ENCODE measurements at places on chromosomes 1 and 21. TPM values are rescaled to one million over a fixed set of nuclear protein-coding genes. Genes with fewer than 3 reads are reported as not detected.
A peak's percentile ranks its signal among the peaks of the same experiment; 100 is the strongest.

SGIP1 gene
- total RNA-seq, result 0.72 TPM

- peaks cover 36% of the 10 kb centered on the region for H3K4me1 ChIP-seq
- peak; percentile 87 for DNase-seq
- H3K27me3 ChIP-seq, result no peaks in the 10 kb centered on the region
- peak overlapping the region; percentile 90 for H3K27ac ChIP-seq
- H3K36me3 ChIP-seq, result peaks cover 20% of the 10 kb centered on the region
Measured at GRCh38 chr1:153985341-153985912, 712 bp downstream of the RAB13 start.

NMNAT2 gene
- 0.68 TPM for total RNA-seq

BRWD1 gene
- 143 TPM for total RNA-seq

- no peaks in the 10 kb centered on the region for H3K36me3 ChIP-seq
- peaks cover 13% of the 10 kb centered on the region for H3K4me1 ChIP-seq
- H3K27ac ChIP-seq, result no peak overlapping the region
- no peak for DNase-seq
- H3K4me3 ChIP-seq, result no peak overlapping the region
Measured at GRCh38 chr1:154717528-154717924, 109.5 kb upstream of the ADAR start.

GRCh38 chr1:234923626-234924025 lies 205.0 kb downstream of the TOMM20 start:
- no peak overlapping the region for H3K4me3 ChIP-seq
- H3K36me3 ChIP-seq, result no peaks in the 10 kb centered on the region
- DNase-seq, result no peak
- H3K27me3 ChIP-seq, result no peaks in the 10 kb centered on the region
- no peak overlapping the region for H3K27ac ChIP-seq

DNA sequence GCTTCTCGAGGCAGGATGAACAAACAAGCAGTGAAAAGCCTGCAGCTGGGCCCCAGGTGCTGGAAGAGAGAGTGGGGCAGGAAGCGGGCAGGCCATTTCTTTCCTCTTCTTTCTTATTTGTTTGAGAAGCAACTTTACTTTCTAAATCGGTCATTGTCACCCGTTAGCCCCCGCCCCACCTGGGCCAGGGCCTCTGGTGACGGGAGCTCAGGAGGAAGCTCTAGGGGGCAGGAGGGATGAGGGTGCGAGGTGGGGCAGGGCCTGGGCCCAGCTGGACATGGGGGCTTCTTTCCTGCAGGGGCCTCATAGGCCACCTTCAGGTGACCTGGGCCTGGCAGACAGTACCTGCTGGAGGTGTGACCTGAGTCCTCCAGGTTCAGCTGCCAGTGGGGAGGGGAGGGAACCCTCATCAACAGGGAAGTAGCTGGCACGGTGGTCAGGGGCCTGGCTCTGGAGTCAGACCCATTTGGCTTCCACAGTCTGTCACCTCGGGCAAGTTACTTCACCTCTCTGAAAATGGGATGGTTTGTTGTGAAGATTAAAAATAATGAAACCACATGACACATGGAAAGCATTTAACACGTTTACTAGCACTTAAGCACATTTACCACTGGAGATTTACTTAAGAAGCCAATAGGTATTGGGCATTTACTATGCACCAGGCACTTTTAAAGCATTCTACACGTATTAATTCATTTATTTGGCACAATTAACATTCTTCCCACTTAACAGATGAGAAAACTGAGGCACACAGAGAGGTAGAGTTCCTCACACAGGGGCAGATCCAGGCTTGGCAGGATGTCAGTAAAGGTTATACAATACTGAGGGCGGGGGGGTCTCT lies 54.1 kb upstream of the ID3 start:
- DNase-seq, result no peak
- no peak overlapping the region for H3K4me3 ChIP-seq
- H3K27ac ChIP-seq, result no peak overlapping the region
- peaks cover 4% of the 10 kb centered on the region for H3K27me3 ChIP-seq

- H3K36me3 ChIP-seq, result no peaks in the 10 kb centered on the region
- H3K4me3 ChIP-seq, result no peak overlapping the region
- H3K4me1 ChIP-seq, result peaks cover 7% of the 10 kb centered on the region
- H3K27ac ChIP-seq, result no peak overlapping the region
Measured at GRCh38 chr1:31798433-31799195, 17.2 kb downstream of the SPOCD1 start.

GRCh38 chr21:16534408-16535101 lies 804.8 kb downstream of the USP25 start:
- H3K27me3 ChIP-seq, result no peaks in the 10 kb centered on the region
- DNase-seq, result peak; percentile 90
- no peaks in the 10 kb centered on the region for H3K36me3 ChIP-seq
- peaks cover 33% of the 10 kb centered on the region for H3K4me1 ChIP-seq

LMOD1 gene
- total RNA-seq, result 23.1 TPM

- no peak for DNase-seq
- H3K36me3 ChIP-seq, result peaks cover 8% of the 10 kb centered on the region
- no peak overlapping the region for H3K4me3 ChIP-seq
- H3K27me3 ChIP-seq, result no peaks in the 10 kb centered on the region
Measured at GRCh38 chr1:1535201-1536018, 5.0 kb downstream of the TMEM240 start.

GRCh38 chr1:116766616-116767469 lies 12.6 kb downstream of the CD2 start:
- H3K27ac ChIP-seq, result no peak overlapping the region
- no peak overlapping the region for H3K4me3 ChIP-seq
- H3K27me3 ChIP-seq, result no peaks in the 10 kb centered on the region
- no peak for DNase-seq

ZMYND12 gene
- total RNA-seq, result 0.72 TPM

- no peaks in the 10 kb centered on the region for H3K36me3 ChIP-seq
- no peak overlapping the region for H3K4me3 ChIP-seq
- no peaks in the 10 kb centered on the region for H3K27me3 ChIP-seq
- no peaks in the 10 kb centered on the region for H3K4me1 ChIP-seq
Measured at GRCh38 chr21:29718081-29718815, 221.5 kb downstream of the GRIK1 start.

DNA sequence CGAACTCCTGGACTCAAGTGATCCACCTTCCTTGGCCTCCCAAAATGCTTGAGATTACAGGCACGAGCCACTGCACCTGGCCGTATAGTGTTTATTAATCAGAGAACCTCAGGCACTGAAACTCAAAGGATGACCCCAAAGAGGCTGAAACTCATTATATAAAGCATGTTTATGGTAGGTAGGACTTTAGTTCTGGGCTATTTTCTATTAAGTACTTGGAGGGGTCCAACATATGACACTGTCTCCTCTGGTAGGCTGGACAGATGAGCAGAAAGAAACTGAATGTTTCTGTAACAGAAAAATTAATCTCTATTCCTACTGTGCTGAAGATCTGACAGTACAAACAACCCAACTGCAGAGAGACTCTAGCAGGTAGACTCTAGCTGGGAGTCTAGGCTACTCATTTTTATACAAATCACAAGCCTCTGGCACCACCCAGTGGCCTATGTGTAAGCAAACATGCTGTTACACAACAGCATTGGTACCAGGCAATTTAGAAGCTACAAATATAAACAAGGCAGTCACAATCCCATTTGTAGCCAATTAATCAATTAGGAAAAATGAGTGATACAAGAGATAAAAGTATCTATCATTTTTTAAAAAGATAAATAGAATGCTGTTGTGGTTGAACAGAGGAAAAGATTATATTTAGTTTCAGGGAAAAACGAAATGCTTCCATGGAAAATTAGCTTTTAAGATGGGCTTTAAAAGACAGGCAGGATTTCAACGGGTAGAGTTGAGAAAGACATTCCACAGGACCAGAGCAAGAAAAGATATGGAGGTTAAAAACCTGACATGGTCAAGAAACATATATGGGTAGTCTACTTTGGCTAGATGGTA lies 10.4 kb downstream of the DCAF8 start:
- H3K4me1 ChIP-seq, result peaks cover 20% of the 10 kb centered on the region
- no peak for DNase-seq
- H3K27me3 ChIP-seq, result no peaks in the 10 kb centered on the region
- peaks cover 4% of the 10 kb centered on the region for H3K36me3 ChIP-seq
- H3K27ac ChIP-seq, result no peak overlapping the region
- H3K4me3 ChIP-seq, result no peak overlapping the region

CRP gene
- total RNA-seq, result not detected

NECTIN4 gene
- total RNA-seq, result 126 TPM

- H3K36me3 ChIP-seq, result no peaks in the 10 kb centered on the region
- H3K27me3 ChIP-seq, result peaks cover 92% of the 10 kb centered on the region
- peaks cover 12% of the 10 kb centered on the region for H3K4me1 ChIP-seq
- DNase-seq, result no peak
- no peak overlapping the region for H3K27ac ChIP-seq
Measured at GRCh38 chr21:44704636-44705001, 6.8 kb downstream of the TSPEAR start.

- H3K27me3 ChIP-seq, result no peaks in the 10 kb centered on the region
- H3K4me1 ChIP-seq, result no peaks in the 10 kb centered on the region
- H3K36me3 ChIP-seq, result no peaks in the 10 kb centered on the region
- no peak for DNase-seq
- H3K4me3 ChIP-seq, result no peak overlapping the region
Measured at GRCh38 chr21:40936771-40937261, 89.9 kb upstream of the DSCAM start.

DNA sequence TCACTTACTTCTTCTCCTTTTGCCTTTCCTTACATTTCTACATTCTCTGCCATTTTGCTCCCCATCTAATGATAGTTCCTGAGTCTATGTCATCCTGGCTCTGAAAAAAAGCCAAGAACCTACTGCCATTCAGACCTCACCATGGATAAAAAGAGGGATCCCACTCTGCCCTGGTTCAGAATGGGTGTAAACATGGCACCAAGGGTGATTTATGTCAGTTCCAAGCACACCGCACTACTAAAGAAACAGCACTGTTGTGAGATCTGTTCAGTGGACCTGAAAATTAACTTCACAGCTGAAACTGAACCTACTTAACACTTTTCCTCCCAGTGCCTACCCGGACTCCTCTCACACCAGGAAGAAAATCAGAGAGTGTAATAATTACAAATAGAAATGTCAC lies 72.3 kb upstream of the NTPCR start:
- H3K36me3 ChIP-seq, result no peaks in the 10 kb centered on the region
- no peak overlapping the region for H3K4me3 ChIP-seq
- no peak for DNase-seq
- H3K27me3 ChIP-seq, result no peaks in the 10 kb centered on the region
- H3K4me1 ChIP-seq, result peaks cover 4% of the 10 kb centered on the region

- peak; percentile 95 for DNase-seq
- no peaks in the 10 kb centered on the region for H3K36me3 ChIP-seq
- H3K4me3 ChIP-seq, result peak overlapping the region; percentile 67
- no peaks in the 10 kb centered on the region for H3K27me3 ChIP-seq
- H3K4me1 ChIP-seq, result peaks cover 24% of the 10 kb centered on the region
Measured at GRCh38 chr1:65002508-65003315, 36.4 kb upstream of the JAK1 start.

GRCh38 chr1:42368096-42368795 lies 12.3 kb upstream of the RIMKLA start:
- H3K4me3 ChIP-seq, result no peak overlapping the region
- H3K27ac ChIP-seq, result no peak overlapping the region
- no peaks in the 10 kb centered on the region for H3K36me3 ChIP-seq
- DNase-seq, result no peak
- peaks cover 5% of the 10 kb centered on the region for H3K4me1 ChIP-seq

PDPN gene
- total RNA-seq, result 21.4 TPM

- no peak overlapping the region for H3K4me3 ChIP-seq
- no peaks in the 10 kb centered on the region for H3K36me3 ChIP-seq
- H3K27ac ChIP-seq, result no peak overlapping the region
- no peaks in the 10 kb centered on the region for H3K4me1 ChIP-seq
Measured at GRCh38 chr1:111882559-111882958, 106.9 kb downstream of the KCND3 start.

DIPK1A gene
- total RNA-seq, result 6.3 TPM

DNA sequence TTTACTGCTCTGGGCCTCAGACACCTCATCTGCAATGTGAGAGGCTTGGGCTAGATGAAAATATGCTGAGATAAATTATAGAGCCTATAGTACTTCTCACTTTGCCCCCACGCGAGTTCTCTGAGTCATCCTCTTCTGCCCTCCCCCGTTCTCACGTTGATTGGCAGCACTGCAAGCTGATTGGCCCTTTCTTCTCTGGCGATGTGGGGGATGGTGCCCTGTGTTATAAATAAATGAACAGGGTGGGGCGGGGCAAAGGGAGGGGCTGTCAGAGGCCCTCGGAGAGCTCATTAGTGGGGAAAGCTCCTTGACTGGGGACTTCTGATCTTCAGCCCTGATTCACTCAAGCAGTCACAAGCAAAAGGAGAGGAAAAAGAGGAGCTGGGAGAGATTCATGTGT lies 64.3 kb upstream of the ZC3H12A start:
- DNase-seq, result no peak
- no peak overlapping the region for H3K4me3 ChIP-seq
- H3K36me3 ChIP-seq, result no peaks in the 10 kb centered on the region
- no peak overlapping the region for H3K27ac ChIP-seq

DNA sequence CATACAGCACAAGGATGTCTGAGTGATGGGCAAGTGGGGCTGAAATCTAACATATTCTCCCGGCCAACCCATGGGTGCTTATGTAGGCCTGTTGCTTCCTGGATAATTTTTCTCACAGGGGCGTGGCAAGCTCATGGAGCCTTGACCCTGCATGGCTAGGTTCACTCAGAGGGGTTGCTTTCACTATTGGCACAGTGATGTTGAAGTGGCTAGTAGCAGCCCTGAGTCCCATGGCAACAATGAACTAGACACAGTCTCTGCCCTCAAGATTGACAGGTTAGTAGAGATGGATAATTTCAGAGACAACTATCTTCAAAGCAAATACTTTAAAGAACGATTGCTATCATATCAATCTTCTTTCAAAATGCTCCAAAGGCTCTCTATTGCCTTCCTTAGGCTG lies 6.5 kb upstream of the MAB21L3 start:
- no peaks in the 10 kb centered on the region for H3K36me3 ChIP-seq

SHE gene
- 7.3 TPM for total RNA-seq

Measured in suprapubic skin (tissue), 4 donors.